ENCODE measurements at places on chromosomes 13 and 19.

DNA sequence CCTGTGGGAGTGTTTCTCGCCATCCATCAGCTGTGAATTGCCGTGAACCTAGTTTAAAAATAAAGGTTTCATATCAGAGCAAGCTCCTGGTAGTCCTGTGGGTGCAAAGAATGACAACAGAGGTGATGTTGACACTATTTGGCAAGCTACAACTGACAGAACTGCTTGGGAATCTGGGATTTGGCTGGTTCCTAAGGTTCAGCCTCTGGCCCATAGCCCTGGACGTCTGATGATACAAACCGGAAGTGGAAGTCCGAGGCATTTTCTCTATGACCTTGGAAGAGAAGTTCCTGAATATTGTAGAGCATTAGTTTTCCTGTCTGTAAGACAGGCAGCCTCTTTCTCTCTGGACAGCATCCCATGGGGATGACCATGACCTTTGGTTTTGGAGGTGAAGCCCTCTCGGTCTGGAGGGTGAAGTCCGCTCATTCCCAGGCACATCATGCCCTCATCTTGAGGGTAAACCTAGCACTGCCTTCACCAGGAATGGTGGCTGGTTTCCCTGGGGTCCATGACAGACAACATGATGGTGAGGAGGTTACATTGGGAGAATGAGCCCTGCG lies 29.1 kb downstream of the GATAD2A start:
- no peak for DNase-seq

DNA sequence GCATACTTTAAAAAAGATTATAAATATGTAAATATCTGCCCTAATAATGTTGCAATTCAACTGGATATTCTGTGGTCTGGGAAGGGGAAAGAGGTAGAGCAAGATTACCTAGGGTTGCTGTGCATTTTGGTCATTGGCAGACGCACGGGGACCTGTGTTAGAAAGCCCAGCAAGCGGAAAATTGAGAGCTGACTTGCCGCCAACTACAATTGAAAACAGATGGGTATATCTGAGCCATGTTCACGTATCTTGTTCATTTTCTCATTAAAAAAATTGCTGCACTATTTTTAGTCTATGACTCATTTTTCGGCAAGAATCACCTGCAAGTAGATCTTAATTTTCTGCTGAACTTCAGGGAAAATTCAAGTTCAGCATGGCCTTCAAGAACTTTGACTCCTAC lies 308.5 kb upstream of the TMTC4 start:
- DNase-seq: no peak

DNA sequence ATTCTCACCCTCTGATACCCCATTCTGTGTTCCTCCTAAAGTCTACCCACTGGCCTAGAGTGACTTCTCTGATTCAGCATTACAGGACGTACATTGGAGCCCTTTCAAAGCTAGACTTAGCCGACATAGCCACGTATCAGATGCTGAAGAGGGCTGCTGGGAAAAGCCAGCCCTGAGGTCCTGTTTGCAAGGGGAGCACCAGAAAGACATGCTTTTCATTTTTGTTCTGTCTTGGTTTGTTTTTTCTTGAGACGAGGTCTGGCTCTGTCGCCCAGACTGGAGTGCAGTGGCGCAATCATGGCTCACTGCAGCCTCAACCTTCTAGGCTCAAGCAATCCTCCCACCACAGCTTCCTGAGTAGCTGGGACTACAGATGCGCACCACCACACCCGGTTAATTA lies 6.3 kb upstream of the ZSWIM4 start:
- DNase-seq: no peak

GRCh38 chr19:10419200-10419645 lies 1.1 kb upstream of the PDE4A start:
- peak; percentile 72 for DNase-seq

GRCh38 chr19:6219147-6219525 lies 60.6 kb downstream of the MLLT1 start:
- no peak for DNase-seq

- no peak for DNase-seq
These were observed 31.1 kb upstream of the MYCBP2 start for GRCh38 chr13:77358001-77358400.

GRCh38 chr13:27359199-27359821 lies 65.1 kb upstream of the GTF3A start:
- peak; percentile 69 for DNase-seq

GRCh38 chr13:36997716-36998427 lies 1.3 kb downstream of the ALG5 start:
- DNase-seq: no peak

DNA sequence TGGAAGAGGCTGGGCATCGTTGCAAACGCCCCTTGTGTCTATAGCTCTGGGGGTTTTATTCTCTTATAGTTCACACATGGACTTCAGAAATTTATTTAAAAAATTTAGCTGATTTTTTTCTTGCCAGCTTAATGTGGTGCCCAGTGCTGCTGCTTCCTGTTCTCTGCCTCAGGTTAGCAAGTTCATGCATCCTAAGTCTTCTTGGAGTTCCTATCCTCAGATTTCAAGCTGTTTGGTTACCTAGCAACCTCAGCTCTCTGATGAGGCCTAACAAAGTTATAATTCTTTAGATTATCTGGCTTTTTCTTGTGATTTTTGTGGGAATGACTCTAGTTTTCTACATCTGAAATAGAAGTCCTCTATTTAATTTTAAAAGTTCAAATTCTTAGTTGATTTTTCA lies 250.9 kb downstream of the MAB21L1 start:
- no peak for DNase-seq

- DNase-seq: peak; percentile 68
These were observed 79.3 kb downstream of the KDM4B start for GRCh38 chr19:5048091-5048726.

- no peak for DNase-seq
These were observed 187.5 kb downstream of the OXGR1 start for GRCh38 chr13:96806746-96807145.

DNA sequence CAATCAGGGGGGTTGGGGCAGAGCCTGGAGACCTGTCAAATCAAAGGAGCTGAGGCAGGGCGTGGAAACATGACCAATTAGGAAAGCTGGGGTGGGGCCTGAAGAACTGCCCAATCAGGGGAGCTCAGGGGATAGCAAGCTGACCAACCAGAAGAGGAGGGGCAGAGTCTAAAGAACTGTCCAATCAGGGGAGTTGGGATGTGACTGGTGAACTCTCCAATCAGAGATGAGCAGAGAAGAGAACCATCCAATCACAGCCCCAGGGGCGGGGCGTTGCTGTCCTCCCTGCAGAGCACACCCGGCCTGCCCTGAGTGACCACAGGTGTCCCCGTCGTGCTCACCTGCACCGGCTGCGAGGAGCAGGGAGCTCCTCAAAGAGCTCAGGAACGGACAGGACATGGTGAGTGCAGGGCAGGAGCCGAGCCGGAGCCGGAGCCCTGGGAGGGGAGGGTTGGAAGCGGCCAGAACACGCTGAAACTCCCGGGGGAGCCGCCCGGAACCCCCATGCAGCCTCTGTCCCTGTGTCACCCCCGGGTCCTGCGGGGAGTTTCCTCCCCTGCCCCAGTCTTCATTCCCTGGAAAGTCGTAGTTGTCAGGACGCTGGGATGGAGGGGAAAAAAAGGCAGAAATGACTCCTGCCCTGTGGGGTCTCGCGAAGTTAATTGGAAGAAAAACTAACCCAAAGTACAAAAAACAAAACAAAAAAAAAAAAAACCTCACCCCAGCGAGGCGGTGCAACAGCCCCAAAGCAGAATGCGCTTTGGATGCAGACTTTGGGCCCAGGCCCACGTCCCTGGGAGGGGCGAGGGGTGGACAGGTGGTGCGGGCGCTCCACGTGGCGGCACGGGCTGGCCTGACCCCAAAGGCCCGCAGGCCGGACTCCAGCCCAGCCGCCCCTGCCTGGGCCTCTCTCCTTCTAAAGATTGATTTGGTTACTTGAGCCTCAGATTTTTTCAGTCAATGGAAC lies at the start of gene ZNF556:
Gene ZNF556, plus strand, starts transcription at position 311 of the 967 bp plus-strand sequence. Its CDS starts 87 bp downstream, at position 398.
- DNase-seq: no peak

GRCh38 chr13:111174377-111175114 lies 59.4 kb downstream of the ARHGEF7 start:
- no peak for DNase-seq

DNA sequence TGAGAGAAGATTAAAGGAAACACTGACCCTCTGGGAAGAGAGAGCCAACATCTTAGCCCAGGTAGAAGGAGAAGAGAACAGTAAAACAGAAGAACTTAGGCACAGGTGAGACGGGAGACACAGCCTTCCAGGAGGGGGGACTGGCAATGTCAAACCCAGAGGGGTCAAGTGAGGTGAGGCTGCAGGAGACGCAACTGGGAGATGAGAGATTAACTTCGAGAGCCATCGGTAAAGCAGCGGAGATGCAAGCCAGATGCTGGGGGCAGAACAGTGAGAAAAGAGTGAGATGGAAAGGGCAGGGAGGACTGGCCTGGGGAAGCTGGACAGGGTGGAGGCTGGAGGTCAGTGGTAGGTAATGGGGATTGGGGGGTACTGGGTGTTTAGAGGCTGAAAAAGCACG lies 5.2 kb downstream of the INSR start:
- no peak for DNase-seq

DNA sequence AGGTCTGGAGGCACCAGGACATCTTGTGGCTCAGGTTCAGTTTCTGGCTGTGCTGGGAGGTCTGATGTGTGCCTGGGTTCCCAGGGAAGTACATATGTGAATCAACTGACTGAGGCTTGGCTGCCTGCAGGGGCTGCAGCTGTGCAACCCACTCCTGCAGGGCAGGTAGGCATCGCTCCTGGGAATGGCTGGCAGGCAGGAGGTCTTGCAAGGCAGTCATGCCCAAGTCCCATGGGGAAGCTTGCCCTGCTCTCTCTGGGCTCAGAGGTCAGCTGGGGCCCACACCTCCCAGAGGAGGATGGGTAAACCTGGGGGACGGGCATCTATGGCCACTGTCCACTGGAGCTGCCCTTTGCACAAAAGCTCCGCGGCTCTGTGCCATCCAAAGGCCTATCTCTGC lies 1141.8 kb downstream of the SLITRK1 start:
- DNase-seq: no peak

DNA sequence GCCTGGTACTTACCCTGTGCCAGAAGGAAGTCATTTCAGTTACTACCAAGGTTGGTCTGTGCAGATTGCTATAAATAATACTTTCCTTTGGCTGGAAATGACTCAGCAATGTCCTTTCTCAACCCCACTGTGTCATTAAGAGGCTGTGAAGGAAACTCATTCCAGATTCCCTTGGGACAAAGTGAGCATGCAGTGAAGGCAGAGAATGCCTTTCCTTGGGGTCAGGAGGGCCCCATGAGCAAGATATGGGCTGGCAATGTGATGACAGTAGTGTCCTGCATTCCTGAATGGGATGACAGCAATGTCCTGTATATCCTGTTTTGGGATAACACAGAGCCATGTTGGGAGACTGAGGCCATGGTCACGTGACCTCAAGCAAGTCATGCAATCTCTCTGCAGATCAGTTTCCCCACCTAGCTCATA lies 213.1 kb upstream of the TMTC4 start:
- no peak for DNase-seq

DNA sequence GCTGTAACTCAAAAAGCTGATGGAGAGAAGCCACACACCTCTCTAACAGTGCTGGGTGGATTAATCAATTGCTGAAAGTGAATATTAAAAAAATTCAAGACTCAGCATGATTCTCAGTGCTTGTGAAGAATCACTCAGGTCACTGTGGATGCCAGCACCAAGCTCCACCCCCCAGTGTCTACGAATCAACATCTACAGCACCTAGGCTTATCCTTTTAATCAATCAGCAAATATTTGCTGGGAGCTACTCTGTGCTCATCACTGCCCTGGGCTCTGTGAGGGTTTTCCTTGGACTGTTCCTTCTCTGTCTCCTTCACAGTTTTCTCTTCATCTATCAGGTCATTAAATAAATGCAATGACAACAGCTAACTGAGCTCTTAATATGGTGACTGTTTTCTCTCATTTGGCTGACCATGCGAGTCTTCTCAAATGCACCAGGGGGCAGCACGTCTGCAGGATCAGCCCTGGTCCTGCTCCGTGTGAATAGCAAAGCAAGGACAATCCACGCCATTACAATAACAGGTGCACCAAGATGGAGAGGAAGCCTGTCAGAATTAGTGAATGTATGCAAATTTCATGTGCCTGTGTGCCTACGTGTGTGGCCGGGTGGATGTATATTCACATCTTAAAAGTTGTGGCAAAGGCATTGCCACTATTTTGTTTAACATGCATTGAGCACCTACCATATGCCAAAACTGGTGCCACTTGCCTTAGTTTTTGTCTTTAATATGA lies 14.6 kb upstream of the C13orf42 start:
- DNase-seq: no peak

GRCh38 chr13:109211616-109212015 lies 574.8 kb downstream of the IRS2 start:
- no peak for DNase-seq

- peak; percentile 41 for DNase-seq
These were observed 569 bp upstream of the MCF2L start for GRCh38 chr13:112968380-112968909.

DNA sequence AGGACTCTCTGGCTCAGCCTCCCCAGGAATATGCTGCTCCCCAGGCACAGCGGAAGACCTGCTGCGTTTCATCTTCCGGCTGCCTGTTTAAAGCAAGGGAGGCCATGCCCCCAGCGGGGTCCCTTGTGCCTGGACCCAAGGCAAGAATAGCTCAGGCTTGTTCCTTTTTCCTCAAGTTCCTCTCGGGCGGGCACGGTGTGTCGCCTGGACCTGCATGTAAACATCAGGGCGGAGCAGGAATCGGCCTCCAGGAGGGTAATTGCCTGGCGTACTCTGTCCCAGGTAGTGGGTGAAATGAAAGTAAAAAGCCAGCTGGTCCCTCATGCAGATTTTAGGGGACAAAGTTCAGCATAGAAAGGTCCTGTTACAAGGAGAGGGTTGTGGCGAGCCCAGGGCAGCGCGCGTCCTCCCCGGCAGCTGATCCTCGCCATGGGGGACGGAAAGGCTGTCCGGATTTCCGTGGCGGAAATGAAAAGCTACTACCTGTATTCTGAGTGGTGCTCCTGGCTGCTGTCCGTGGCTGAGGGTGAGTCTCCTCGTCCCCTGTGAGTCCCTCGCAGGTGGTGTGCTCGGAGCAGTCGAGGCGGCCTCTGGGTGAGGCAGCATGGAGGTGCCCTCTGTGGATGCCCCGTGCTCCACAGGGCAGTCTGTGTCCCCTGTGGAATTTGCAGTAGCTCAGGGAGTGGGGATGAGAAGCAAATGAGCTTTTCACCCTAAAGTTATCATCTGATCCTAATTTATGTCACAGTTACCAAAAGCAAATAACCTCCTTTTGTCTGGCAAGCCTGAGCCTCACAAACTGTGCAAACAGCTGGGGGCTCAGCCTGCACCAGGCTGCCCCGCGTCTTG lies 16.2 kb downstream of the MCF2L start:
- DNase-seq: no peak

DNA sequence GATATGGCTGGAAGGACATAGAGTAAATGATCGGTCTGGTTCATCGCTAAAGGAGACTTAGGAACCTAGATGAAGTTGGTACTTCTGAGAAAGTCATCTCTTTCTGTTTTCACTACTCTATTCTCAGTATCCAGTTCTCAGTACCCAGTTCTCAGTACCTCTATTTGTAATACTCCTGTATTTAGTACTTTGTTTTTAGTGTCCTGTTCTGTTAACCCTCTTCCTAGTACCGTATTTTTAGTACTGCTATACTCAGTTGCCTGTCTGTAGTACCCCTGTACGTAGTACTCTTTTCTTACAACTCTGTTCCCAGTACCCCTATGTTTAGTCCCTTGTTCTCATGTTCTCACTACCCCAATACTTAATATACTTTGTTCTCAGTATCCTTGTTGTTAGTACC lies 1.2 kb downstream of the RFXAP start:
- no peak for DNase-seq

- DNase-seq: no peak
These were observed 5.9 kb downstream of the SHANK1 start for GRCh38 chr19:50713556-50714236.

- DNase-seq: peak; percentile 59
These were observed 21.9 kb downstream of the GRIN2D start for GRCh38 chr19:48415395-48415794.

All from activated CD8-positive, alpha-beta memory T cell treated with anti-CD3 and anti-CD28 coated beads, Interleukin-2, amount 50 U/mL, for 4 hours (primary cell).